ENCODE measurements at places on chromosomes 12 and 14.

GRCh38 chr14:54817506-54817905, 85.1 kb downstream of the GCH1 start:
- no peak for DNase-seq

DNA sequence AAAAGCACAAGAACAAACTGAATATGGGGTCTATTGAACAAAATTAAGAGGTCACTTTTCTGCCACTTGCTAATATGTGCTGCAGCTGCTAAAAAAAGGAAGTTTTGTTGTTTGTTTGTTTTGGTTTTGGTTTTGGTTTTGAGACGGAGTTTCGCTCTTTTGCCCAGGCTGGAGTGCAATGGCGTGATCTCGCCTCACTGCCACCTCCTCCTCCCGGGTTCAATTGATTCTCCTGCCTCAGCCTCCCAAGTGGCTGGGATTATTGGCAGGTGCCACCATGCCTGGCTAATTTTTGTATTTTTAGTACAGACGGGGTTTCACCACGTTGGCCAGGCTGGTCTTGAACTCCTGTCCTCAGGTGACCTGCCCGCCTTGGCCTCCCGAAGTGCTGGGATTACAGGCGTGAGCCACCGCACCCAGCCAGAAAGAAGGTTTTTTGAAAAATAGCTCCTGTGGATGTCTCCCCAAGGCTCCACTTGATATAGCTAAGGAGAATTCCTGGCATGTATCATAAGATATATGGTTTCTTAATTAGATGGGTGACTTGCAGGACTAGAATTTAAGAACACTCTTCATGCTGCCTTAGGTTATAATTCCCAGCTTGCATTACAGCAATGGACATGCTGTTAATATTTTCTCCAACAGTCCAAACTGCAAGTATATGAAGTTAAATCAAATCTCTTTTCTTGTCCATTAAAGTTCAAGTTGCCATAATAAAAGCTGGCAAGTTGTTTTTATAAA, 237.6 kb upstream of the AMIGO2 start:
- peak; percentile 28 for DNase-seq

GRCh38 chr14:22252686-22253085, 336.3 kb downstream of the DAD1 start:
- DNase-seq = no peak

DNA sequence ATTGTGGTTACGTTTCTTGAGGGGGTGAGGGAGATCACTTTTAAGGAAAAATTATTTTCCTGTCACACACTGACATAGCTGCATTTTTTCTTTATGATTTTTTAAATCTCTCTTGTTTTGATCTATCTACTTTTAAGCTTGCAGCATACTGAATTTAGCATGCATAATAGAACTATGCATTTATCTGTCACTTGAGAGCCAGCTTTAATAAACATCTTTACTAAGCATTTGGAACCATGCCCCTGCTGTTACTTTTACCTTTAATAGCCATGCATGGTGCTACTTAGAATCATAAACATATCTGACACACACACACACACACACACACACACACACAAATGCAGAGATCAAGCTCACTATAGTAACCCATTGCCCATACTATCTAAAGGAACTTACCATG, 486.2 kb downstream of the NELL2 start:
- DNase-seq = no peak

DNA sequence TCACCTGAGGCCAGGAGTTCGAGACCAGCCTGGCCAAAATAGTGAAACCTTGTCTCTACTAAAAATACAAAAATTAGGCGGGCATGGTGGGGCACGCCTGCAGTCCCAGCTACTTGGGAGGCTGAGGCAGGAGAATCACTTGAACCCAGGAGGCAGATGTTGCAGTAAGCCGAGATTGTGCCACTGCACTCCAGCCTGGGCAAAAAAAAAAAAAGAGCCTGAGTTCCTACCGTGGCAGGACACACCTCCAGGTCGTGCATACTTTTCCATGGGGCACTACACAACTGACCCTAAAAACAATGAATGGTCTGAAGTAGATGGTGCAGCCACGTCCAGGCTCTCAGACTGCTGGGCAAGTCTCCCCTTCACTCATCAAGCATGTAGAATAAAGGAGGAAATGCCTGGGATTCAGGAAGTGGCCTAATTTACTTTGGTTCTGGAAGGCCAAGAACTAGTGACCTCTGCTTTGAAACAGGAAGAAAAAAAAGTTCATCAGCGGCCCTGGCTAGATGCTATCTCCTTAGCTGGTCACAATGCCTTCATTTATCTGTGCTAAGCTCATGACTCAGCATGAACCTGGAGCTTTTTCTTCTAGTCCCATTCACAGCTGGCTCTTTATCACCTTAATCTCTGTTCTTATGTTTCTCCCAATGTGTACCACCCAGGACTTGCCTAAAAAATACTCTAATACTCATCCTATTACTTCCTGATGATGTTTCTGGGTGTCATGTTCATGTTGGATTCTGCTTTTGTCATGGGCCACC, 55.8 kb upstream of the OR6J1 start:
- DNase-seq = no peak

GRCh38 chr14:23877111-23877510, 76.5 kb upstream of the DHRS4 start:
- no peak for DNase-seq

GRCh38 chr14:58747181-58747580, 109.4 kb downstream of the DACT1 start:
- no peak for DNase-seq

- DNase-seq = peak; percentile 66
Observed at GRCh38 chr14:58571769-58572472, 65.8 kb upstream of the DACT1 start.

DNA sequence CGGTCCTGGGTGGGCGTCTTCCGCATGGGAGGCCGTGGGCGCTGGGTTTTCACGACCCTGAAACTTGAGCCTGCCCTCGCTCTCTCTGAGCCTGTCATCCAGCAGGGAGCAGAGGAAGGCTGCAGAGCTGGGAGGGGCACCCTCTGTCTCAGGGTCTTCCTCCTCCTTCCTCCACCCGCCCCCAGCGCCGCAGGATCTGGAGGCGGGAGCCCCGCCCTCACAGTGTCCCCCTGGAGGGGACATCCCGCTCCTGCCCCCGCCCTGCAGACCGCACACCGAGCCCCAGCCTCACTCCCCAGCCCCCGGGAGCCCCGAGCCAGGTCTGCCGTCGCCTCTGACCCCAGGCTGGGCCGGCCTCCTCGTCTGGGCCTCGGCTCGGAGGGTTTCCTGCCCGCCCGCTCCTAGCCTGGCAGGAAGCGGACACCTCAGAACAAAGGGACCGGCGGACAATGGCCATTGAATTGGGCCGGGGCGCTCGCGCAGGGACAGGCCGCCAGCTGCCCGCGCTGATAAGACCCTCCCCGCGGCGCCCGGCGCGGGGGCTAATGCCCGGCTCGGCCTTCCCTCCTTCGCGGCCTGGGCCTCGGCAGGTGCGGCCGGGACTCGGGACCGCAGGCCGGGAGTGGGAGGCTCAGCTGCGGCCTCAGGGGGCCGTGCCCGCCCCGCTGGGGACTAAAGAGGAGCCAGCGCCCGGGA, 15.3 kb upstream of the NUDT14 start:
- DNase-seq = no peak

DNA sequence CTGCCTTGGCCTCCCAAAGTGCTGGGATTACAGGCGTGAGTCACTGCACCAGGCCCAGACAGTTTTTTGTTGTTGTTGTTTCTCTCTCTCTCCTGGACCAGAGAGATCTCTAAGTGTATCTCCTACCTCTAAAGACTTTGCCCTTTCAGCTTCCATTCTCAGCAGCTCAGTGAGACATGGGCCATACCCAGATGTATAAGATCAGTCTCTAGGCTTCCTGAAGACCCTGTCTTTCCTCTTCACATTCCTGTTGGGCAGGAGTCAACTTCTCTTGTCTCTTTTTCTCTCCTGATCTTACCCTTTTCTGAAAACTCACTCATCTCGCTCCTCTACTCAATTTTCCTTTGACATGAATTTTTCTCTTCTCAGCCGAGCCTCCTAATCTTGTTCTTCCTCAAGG, 42.0 kb downstream of the KCNK13 start:
- no peak for DNase-seq

All from activated CD4-positive, alpha-beta T cell treated with anti-CD3 and anti-CD28 coated beads, Interleukin-2, amount 10 ng/mL, durations not matched to agents 7 days and 5 days (primary cell).